ENCODE measurements at places on chromosomes 11 and 22.

DNA sequence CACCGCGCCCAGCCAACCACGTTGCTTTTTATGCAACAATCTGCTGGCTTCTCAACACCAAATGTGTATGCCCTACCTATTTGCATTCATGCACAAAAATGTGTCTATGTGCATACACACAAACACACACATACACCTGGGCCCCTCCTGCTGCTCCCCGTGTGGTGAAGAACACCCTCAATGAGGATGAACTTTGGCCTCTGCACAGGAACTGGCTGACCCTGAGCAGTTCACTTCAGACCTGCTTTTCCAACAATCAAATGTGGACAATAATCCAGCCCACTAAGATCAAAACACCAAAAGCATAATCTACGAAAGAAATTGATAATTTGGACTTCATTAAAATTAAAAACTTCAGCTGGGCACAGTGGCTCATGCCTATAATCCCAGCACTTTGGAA, 25.3 kb upstream of the SLC35C1 start:
- no peak overlapping the region for H3K27ac ChIP-seq
- peaks cover 18% of the 10 kb centered on the region for H3K27me3 ChIP-seq

DNA sequence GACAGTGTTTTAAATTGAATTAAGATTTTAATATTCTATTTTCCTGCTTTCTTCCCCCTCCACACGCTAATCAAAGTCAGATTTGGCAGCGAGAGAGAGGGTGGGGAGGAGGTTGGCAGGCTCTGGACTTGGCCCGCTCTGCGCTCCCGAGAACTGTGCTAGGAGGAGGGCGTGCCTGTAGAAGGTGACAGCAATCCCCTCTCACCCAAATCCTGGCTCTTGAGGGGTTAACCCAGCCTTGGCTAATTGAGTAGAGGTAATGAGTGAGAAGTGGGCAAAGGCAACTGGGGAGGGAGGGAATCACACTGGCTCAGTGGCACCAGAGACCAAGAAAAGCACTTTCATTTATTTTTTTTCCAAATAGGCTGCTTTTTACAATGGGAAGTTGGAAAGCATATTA, 42.2 kb downstream of the BUD13 start:
- H3K4me3 ChIP-seq, result no peak overlapping the region
- DNase-seq, result no peak
- no peaks in the 10 kb centered on the region for H3K27me3 ChIP-seq
- H3K36me3 ChIP-seq, result no peaks in the 10 kb centered on the region
- no peak overlapping the region for H3K27ac ChIP-seq

- no peaks in the 10 kb centered on the region for H3K27me3 ChIP-seq
- no peak for DNase-seq
- H3K4me3 ChIP-seq, result no peak overlapping the region
- H3K36me3 ChIP-seq, result no peaks in the 10 kb centered on the region
- no peak overlapping the region for H3K27ac ChIP-seq
Measured at GRCh38 chr11:20058749-20059458, 101.4 kb downstream of the DBX1 start.

GRCh38 chr11:22807855-22808570, 21.6 kb downstream of the SVIP start:
- H3K36me3 ChIP-seq, result peaks cover 6% of the 10 kb centered on the region
- no peak overlapping the region for H3K4me3 ChIP-seq
- H3K4me1 ChIP-seq, result no peaks in the 10 kb centered on the region

DNA sequence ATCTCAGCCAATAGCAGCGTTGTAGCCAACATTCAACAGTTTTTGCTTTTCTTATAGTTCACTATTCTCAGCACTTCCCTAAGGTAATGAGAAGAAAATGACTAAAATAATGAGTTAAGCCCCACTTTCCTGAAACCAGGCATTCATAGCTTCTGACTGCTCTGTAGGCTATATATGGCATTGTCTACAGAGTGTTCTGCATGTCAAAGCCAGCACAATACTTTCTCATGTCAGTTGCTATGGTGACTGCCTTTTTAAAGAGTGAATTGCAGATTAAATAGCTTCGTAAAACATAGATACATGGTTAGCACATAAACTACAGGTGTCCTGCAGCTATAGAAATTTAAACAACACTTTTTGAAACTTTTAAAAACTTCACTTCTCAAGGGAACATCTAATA, 1256.1 kb upstream of the CNTN5 start:
- DNase-seq, result no peak
- no peaks in the 10 kb centered on the region for H3K36me3 ChIP-seq
- no peaks in the 10 kb centered on the region for H3K4me1 ChIP-seq
- H3K27ac ChIP-seq, result no peak overlapping the region
- no peaks in the 10 kb centered on the region for H3K27me3 ChIP-seq
- H3K4me3 ChIP-seq, result no peak overlapping the region

- no peak for DNase-seq
- no peaks in the 10 kb centered on the region for H3K4me1 ChIP-seq
- H3K4me3 ChIP-seq, result no peak overlapping the region
- no peaks in the 10 kb centered on the region for H3K36me3 ChIP-seq
- no peak overlapping the region for H3K27ac ChIP-seq
- peaks cover 10% of the 10 kb centered on the region for H3K27me3 ChIP-seq
Measured at GRCh38 chr22:47281126-47282106, 519.0 kb downstream of the TBC1D22A start.

DNA sequence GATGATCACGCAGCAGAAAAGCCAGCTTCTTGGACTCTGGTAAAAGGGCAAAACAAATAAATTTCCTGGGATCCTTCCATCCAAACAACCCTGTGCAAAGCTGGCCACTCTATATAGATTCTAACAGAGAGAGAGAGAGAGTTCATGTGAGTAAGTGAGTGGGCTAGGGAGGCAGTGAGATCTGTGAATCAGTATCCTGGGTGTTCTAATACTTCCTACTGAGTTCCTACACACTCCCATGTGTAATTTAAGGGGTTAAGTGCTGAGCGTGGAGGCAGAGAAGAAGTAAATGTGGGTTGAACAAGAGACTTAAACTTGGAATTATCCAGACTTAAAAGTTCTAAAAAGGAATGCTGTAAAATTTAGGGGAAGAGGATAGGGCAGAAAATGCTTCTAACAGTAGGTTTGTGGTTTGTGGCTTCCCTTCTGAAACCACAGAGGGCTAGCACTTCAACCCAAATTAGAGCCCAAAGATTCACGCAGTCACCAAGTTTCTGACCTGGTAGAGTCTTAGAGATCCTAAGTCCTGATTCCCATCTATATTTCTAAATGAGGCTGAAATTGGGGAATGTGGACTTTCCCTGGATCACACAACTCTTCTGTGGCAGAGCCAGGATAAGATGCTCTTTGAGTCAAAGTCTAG, 413.9 kb downstream of the TENM4 start:
- H3K4me3 ChIP-seq, result no peak overlapping the region
- peaks cover 4% of the 10 kb centered on the region for H3K4me1 ChIP-seq
- no peak overlapping the region for H3K27ac ChIP-seq
- H3K27me3 ChIP-seq, result peaks cover 63% of the 10 kb centered on the region
- H3K36me3 ChIP-seq, result no peaks in the 10 kb centered on the region
- DNase-seq, result no peak

- peaks cover 60% of the 10 kb centered on the region for H3K36me3 ChIP-seq
- H3K27ac ChIP-seq, result no peak overlapping the region
- H3K4me3 ChIP-seq, result no peak overlapping the region
Measured at GRCh38 chr11:33290319-33290718, 33.1 kb downstream of the HIPK3 start.

DNA sequence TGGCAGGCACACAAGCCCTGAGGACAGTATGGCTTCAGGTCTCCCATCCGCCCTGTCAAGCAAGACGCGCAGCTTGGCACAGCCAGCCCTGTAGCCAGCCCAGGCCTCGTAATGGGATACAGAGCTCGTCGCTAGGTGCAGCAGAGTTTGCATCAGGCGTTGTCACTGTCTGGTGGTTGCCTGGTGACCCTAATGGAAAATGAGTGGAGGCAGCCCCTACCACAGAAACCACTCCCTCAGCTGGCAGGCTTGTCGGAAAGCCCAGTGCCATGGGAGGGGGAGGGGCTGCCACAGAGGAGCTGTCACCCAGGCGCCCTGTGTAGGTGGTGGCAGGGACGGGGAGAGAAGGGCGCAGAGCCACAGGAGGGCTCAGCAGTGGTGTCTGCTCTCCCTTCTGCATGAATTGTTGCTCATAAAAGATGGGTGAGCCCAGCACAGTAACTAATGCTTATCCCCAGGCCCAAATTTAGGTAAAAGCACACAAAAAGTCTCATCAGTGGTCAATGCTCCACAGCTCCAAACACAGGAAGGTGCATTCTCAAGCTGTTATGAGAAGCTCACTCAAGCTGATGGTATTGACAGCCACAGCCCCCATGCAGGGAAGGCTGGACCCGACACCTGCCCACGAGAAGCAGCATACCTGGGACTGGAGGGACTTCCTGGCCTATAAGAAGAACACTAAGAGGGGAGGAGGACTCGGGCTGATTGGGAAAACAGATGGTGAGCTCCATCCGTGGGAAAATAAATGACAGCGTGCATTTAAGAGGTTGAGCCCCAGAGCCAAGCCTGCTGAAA, 164.6 kb downstream of the ETS1 start:
- H3K36me3 ChIP-seq, result no peaks in the 10 kb centered on the region
- H3K27me3 ChIP-seq, result no peaks in the 10 kb centered on the region
- DNase-seq, result peak; percentile 90
- H3K4me1 ChIP-seq, result peaks cover 56% of the 10 kb centered on the region
- peak overlapping the region; percentile 93 for H3K27ac ChIP-seq

GRCh38 chr11:1751999-1752906, 1.9 kb upstream of the IFITM10 start:
- peaks cover 30% of the 10 kb centered on the region for H3K36me3 ChIP-seq
- no peak overlapping the region for H3K4me3 ChIP-seq
- H3K27ac ChIP-seq, result no peak overlapping the region
- peaks cover 43% of the 10 kb centered on the region for H3K4me1 ChIP-seq
- DNase-seq, result no peak

- H3K27me3 ChIP-seq, result no peaks in the 10 kb centered on the region
- H3K27ac ChIP-seq, result no peak overlapping the region
- DNase-seq, result no peak
- H3K4me1 ChIP-seq, result no peaks in the 10 kb centered on the region
- H3K36me3 ChIP-seq, result no peaks in the 10 kb centered on the region
Measured at GRCh38 chr11:92667486-92668152, 301.8 kb upstream of the MTNR1B start.

- peaks cover 15% of the 10 kb centered on the region for H3K4me1 ChIP-seq
- no peaks in the 10 kb centered on the region for H3K36me3 ChIP-seq
- H3K27ac ChIP-seq, result no peak overlapping the region
- no peak overlapping the region for H3K4me3 ChIP-seq
- no peaks in the 10 kb centered on the region for H3K27me3 ChIP-seq
- DNase-seq, result no peak
Measured at GRCh38 chr11:16831316-16832192, 93.1 kb downstream of the C11orf58 start.

DNA sequence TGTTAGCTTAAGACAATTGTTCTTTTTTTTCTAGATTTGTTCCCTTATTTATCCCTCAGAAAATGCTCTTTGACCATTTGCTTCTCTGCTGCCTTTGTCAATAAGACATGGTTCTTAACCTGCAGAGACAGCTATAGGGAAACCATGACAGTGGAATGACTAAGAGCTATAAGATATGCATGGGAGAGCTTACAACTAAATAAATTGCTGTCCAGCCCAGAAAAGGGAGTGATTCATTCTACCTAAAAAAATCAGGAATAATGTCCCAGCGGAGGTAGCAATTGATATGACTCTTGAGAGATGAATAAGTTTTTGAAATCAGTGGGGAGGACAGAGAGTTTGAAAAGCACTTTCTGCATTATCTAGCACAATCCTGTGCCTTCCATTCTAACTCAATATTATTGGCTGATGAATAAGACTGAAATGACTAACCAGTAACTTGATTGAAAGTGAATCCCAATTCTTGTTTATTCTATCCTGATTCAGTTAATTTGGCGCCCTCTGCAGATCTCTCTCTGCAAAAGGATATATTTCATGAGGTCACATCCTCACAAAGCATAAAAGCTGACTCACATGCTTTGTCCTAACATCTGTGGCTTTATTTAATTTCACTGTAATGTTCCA, 680.5 kb upstream of the API5 start:
- H3K36me3 ChIP-seq, result no peaks in the 10 kb centered on the region
- H3K27me3 ChIP-seq, result no peaks in the 10 kb centered on the region
- no peak overlapping the region for H3K4me3 ChIP-seq

DNA sequence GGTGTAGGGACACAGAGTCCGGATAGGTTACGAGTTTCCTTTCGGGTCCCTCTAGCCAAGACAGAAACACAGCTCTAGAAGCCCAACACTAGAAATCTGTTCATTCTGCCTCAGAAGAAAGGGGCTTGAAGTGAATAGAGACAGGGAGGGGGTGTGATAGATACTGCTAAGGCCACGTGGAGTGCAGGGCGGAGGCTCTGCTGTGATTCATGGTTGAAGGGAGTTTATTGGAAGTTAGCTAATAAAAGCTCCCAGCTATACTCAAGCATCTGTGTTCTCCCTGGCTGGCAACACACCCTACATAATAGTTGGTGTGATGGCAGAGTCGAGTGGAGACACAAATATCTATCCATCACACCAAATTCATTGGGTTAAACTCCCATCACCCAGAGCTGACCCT, 337.4 kb downstream of the CADM1 start:
- peaks cover 7% of the 10 kb centered on the region for H3K27me3 ChIP-seq
- no peak for DNase-seq
- no peak overlapping the region for H3K27ac ChIP-seq
- H3K36me3 ChIP-seq, result no peaks in the 10 kb centered on the region
